ENCODE measurements at places on chromosomes 7 and 10.

DNA sequence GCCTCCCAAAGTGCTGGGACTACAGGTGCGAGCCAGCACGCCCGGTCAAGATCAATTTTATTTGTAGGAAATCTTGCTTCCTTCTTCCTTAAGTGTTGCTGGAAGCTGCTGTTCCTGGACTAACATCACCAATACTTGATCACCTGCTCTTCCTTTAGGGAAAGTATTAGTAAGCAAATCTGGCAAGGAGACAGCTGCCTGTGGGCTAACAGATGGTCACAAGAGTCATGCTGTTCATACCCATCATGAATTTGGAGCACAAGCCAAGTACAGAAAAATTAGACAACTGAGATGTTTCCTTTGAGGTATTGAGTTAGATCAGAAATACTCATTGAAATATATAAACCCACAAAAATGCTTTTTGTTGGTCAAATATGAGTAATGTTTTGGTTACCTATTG, 27.9 kb downstream of the BAIAP2L1 start:
- DNase-seq: no peak

- DNase-seq: no peak
These were observed 97.0 kb downstream of the ABLIM1 start for GRCh38 chr10:114561008-114561523.

GRCh38 chr7:130838738-130839137, 104.7 kb upstream of the KLF14 start:
- no peak for DNase-seq

DNA sequence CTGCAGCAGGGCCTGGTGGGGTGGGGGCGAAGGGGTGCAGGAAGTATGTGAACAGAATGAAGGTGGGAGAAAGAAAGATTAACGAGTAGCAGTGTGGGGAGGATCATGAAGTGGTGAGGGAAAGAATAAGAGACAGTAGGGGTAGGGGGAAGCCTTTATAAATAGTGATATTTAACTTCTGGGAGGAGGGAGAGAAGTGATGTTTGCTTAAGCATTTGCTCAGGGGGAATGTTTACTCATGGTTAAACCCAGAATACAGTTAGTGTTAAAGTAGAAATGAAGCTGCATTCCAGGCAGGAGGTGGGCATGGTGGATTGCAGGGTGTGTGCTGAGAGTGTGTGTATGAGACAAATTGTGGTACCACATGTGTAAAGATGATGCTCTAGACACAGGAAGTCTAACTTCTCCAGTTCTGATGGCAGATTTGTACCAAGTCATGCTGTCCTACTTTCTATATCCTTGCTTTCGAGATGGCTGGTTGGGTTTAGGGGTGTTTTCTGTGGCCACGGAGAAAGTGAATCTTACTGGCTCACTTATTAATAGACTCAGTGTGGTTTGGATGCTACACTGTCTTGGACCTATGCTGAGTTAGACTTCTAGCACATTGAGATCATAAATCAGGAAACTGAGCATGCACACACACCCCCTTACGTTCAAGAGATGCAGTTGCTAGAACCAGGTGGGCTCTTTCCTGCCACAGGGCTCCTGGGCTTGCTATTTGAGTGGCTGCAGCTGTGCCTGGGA, 10.6 kb upstream of the DNMBP start:
- no peak for DNase-seq

DNA sequence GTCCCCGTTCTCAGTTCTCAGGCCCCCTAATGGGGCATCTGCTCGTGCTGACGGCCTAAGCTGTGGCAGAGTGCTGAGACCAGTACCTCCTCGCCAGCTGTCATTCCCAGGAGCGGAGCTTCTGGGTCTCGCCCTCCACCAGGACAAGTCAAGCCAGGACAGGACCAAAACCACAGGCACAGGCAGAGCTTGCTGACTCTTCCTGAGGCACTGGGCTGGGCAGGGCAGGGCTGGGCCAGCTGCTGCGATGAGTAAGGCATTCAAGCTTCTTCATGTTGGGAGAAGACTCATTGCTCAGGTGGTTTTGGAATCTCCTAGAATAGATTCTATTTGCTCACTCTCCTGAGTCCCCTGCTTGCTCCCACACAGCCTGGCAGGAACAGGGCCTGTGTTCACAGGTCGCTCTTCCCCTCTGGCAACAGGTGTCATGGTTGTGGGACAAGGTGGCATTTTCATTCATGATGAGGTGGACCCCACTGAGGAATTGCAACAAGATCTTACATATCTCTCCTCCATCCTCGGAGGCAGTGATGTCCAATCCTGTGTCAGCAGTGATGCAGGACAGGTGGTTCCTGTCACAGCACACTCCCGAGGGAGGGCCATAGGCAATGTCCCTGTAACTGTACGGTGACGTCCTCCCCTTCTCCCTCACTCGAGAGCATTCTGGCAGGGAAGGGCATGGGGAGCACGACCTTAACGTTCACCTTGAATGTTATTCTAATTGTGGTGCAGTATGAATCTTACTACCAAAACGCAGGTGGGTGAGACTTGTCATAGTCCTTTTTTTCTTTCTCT, 17.0 kb upstream of the SH3PXD2A start:
- no peak for DNase-seq

DNA sequence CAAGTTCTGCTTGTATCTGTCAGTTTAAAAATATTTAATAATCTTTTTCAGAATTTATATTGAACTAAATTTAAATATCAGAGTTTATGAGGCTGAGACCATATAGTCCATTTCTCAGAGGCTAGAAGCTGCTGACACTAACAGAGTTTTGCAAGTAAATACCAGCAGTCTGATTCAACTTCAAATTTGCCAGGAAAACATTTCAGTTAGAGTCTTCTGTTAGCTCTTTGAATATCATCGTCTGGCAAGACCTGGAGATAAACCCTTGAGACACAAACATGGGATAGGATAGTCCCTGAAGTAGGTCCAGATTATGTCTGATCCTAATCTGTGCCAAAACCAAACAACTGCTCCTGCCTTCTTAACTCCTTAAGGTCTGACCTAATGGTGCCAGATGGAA, 472.8 kb upstream of the STEAP1 start:
- DNase-seq: peak; percentile 1

GRCh38 chr7:5215313-5215712, 25.3 kb downstream of the WIPI2 start:
- no peak for DNase-seq

GRCh38 chr10:26335574-26336093, 102.5 kb upstream of the APBB1IP start:
- DNase-seq: no peak

- DNase-seq: no peak
These were observed 43.9 kb upstream of the C1QL3 start for GRCh38 chr10:16565604-16566003.

GRCh38 chr10:110680273-110681020, 36.3 kb downstream of the RBM20 start:
- DNase-seq: no peak

GRCh38 chr7:130380861-130381455, 664 bp downstream of the CPA1 start:
- no peak for DNase-seq

GRCh38 chr7:113122744-113123143, 4.4 kb upstream of the SMIM30 start:
- no peak for DNase-seq

DNA sequence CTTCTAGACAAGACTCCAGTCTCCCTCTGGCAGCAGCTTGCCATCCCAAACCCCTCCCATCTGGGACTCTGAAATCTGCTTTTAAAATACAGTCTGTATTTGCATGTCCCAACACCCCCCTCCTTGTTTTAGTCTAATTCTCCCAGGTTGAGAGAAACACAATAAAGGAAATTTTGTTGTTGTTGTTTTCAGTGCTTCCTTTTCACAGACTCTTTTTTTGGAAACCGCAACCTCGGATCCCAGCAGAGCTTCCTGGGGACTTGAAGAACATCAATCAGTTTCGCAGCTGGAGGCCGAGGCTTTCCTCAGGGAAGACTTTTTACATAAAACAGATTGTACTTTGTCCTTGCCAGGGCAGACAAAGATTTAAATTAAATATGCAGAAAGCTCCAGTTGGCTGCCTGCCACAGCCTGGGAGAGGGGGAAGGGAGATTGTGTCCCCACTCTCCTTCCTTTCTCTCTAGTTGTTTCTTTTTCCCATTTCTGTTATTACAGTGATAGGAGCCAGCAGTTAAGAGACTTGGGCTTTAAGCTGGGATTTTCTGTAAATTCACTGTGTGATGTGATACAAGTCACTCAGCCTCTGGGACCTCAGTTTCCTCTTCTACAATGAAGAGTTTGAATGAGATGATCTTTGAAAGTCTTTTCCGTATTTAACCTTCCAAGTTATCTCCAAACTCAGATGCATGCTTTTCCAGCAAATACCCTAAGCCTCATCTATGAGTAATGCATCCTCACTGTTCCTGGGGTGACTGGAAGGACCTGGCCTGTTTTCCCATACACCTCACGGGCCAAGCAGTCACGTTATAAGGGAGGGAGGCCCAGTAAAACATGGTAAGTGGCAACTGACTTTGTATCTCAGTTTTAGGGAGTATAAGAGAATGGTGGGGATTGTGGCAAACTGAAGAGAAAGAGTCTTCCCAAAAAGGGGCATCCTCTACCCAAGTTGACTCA, 192.3 kb downstream of the REEP3 start:
- no peak for DNase-seq

DNA sequence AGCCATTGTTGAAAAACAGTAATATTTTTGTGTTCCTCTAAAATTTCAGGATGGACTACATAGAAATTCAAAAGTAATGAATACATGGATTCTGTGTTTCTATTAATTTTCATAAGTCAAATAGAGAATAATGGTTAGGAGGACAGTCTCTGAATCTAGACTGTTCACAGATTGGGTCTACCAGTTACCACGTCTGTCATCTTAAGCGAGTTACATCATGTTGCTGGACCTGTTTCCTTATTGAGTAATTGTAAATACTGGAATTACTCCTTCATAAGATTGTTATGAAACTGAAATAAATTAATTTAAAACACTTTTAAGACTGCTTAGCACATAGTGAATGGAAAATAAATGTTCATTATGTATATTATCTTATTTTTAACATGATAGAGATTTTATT, 172.3 kb downstream of the KCND2 start:
- no peak for DNase-seq

Data from LNCaP clone FGC (cell line).